Immature natural killer cell (primary cell): ENCODE measurements at places on chromosomes 2 and 18.

DNA sequence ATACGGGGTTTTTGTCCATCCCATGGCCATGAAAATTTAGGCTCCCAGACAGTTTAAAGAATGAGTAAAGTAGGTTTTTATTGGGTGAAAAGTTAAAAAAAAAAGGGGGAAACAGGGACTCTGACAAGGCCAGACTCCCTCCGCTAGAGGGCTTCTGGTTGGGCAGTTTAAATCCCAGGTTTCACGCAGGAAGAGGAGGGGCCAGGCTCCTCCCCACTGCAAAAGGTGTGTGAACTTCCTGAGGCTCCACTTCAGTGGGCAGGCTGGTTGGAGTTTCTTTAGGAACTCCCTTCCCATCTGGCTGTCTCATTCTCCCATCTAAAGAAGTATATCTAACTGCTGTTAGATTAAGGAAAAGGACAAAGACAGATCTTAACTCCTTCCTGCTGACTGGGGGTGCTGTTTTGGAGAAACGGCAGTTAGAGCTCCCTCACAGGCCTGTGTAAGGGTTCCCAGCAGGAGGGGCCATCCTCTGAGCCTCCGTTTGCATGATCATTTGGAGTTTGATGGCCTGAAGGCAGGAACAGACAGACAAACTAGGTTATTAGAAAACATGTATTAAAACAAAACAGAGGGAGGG, 1160.7 kb downstream of the CNTNAP5 start:
- DNase-seq: no peak

GRCh38 chr2:33214857-33215256, 261.6 kb upstream of the RASGRP3 start:
- no peak for DNase-seq

DNA sequence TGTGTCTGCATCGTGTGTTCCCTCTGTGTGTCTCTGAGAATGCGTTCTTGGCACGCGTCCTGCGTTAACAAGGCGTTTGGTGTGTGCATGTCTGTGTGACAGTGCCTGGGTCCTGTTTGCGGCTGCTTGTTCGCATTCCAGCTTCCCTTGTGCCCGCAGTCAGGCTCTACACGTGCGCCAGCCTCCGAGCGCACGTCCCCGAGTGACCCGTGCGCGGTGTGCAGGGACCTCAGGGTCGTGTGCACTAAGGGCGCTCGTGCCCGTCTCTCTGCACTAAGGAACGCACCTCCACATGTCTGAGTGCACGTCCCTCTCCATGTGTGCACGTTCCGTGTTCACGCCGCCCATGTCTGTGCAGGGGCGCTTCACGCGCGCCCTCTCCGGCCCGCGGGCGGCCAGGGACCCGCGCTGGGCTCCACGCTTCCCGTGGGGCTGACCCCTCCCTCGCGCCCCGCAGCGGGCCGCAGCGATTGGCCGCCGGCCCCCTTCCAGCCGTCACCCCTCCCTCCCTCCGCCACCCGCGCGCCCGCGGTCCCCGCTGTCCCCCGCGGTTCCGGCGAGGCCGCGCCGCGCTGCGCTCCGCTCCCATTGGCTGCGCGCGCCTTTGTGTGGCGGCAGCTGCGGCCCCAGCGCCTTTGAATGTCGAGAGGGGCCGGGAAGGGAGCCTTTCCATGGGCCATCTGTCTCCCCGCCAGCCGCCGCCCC, 229.4 kb downstream of the HAUS1 start:
- DNase-seq: peak; percentile 72

- no peak for DNase-seq
Observed at GRCh38 chr18:56076723-56077122, 488.7 kb upstream of the TCF4 start.

GRCh38 chr2:37906131-37906530, 19.0 kb upstream of the RMDN2 start:
- DNase-seq: no peak

DNA sequence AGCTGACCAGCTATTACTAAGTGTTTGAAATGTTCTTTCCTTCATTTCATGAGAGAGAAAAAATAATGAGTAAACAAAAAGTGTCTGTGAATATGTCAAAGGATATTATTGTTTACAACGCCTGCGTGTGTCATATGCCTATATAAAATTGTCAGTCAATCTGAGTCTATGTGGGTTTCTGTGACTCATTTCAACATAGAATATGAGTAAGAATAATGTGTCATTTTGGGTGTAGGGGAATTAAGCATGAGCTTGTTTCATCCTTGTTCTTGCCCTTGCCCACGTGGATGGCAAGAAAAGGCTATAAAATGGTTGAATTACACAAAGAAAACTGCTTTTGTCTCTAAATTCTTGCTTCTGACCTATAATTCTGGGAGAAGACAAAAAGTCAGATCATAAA, 466.0 kb downstream of the PTH2R start:
- no peak for DNase-seq

DNA sequence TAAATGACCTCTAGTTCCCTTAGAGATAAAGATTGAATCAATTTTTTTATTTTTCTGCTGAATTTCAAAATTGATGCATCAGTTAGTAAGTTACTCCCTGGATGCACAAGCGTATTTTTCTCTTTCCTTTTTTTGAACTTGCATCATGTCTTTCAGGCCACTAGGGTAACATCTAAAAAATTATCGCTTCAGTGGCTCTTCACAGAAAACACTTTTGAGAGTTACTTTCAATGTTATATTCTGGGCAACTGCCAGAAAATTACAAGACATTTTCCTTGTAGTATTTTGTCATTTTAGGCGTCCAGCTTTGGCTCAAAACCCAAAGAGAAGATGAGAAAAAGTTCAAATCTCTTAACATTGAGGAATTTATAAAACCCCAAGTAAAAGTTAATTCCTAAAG, 59.8 kb downstream of the DSEL start:
- DNase-seq: no peak

GRCh38 chr2:219727771-219728429, 100.5 kb downstream of the SLC4A3 start:
- DNase-seq: no peak

- no peak for DNase-seq
Observed at GRCh38 chr18:9868857-9869714, 16.7 kb upstream of the TXNDC2 start.

DNA sequence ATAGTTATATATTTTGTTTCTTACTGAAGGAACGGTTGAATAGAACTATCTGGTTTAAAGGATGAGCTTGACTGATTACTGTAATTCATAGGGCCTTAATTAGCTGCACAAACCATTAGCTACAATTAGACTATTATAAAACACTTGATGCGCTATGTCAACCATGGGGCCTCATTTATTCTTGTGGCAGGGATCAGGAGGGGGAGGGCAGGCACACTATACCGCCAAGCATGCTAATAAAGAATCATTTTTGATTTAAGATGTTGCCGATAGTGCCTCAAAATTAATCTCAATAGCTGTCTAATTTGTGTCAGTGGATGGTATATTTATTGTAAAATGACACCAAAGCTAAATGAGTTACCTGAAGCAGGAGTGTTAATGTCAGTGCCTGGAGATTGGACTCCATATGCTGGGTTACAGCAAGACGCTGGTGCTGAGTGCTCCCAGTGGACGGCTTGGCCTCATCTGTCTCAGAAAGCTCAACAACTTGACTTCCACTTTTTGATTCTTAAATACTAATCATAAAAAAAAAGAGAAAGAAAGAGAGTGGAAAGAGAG, 1007.0 kb upstream of the CELF4 start:
- no peak for DNase-seq

- DNase-seq: no peak
Observed at GRCh38 chr2:45047301-45047700, 38.0 kb upstream of the SIX2 start.

DNA sequence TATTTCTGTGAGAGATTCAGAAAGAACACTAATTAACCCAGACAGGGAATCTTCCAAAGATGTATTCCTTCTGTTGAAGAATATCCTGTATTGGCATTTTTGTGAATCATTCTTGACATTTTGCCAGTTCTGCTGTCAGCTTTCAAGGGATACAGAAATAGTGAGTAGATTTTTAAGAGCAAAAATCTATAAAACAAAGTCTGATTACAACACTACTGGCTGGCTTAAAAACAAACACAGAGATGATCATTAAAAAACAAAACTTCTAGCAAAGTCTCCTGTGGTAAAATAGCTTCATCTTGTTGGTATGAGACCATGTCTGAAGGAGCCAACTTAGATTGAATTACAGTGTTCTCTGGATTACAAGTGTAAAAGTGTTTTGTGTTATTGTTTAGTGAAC, 866.3 kb upstream of the KLHL29 start:
- DNase-seq: no peak

DNA sequence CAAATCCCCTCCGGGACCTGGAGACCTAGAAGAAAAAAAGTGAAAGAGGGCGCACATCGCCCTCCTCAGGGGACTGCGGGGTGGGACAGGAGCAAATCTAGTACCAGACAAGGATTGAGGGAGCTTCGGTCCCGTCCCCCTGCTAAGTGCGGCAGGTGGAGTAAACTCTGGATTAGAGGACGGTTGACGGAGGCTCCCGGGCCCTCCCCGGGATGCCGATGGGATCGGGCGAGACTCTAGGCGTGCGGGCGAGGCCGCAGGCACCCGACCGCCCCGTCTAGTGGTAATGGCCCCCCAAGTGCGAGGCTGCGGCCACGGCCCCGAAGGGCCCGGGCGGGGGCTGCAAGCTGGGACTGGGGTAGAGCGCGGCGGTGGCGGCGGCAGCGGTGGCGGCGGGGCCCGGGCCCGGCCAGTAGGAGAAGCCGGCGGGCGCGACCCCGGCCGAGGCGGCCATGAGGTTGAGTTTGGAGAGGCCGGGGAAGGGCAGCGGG, 3.5 kb downstream of the FEV start:
- no peak for DNase-seq

DNA sequence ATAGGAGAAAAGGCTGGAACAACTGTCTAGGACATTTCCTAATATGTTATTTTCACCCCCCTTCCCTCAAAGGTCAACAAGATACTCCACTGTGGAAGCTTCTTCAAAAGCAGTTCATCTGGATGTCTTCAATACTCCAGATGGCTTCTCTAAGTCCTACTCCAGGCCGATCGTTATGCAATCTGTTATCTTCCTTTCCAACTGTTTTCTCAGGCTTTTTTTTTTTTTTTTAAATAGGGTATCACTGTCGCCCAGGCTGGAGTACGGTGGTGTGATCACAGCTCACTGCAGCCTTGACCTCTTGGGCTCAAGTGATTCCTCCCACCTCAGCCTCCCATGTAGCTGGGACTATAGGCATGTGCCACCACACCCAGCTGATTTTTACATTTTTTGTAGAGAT, 26.3 kb downstream of the ATP8B1 start:
- no peak for DNase-seq

DNA sequence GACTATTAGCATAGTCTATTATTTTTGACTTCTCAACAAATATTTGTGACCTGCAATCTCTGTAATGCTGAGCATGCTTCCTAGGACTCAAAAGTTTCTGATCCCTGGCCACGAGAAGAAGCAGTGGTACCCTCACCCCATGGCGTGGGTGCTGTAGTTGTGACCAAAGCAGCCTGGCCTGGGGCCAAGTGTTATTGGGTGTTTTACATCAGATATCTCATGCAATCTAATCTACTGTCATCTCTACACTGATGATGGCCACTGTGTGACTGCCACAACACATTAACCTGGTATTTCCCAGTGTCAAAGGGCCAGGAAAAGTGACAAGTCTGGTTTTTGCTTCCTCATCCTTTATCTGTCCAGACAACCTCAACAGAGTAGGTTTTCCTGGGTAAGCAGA, 80.8 kb upstream of the WIPF1 start:
- no peak for DNase-seq

DNA sequence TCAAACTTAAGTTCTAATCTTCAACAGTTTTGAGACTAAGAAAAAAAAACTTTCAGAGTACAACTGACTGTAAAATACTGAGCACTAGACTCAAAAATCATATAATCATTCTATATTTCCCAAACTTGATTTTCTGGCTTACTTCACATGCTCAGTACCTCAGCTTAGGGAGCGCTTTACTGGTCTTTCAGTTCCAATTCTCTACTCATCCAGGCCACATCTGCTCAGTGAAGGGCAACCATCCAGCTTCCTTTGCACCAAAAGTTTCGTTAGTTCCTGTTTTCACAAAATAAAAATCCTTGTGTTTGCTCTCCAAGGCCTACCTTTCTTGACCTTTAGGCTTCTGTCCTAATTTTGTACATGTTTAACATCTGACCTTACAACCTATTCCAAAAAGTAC, 287.6 kb upstream of the LRRTM1 start:
- DNase-seq: no peak

- DNase-seq: no peak
Observed at GRCh38 chr2:206471524-206472062, 28.3 kb downstream of the ADAM23 start.

GRCh38 chr18:40692871-40693270, 1262.2 kb upstream of the PIK3C3 start:
- no peak for DNase-seq

DNA sequence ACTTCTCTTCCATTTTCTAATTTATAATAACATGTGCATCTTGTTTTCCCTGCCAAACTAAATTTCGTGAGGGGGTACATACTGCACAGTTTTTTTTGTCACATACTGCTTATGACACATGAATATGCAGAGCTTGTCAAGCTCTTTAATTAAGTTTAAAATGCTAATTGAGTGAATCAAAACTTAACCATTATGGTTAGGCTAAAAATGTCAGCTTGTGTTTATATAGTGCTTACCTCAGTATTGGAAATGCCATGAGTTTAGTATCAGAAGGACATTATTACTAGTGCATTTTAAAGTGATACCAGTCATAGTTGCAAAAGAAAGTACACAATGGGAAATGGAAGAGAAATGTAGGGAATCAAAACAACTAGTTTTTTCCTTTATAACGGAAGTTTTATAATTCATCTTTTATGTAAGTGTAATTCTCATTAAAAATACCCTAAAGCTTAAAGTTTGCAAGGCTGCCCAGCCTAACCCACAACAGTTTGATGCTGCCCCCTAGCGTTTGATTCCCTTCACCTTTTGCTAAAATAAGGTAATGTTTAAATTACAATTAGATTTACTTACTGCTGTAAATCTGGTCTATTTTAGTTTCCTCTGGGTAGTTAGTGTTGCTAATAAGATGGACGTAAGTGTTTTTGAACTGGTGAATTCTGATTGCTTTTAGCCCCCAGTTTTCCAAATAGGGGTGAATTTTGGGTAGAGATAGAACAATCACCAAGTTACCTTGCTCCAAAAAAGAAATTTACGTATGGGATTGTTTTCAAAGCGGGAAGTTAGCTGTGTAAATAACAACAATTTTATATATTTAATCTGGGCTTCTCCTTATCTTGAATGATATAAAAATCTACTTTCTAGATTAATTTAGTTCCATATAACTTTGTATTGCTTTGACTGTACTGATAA, 3.2 kb downstream of the SLC39A10 start:
- peak; percentile 74 for DNase-seq

DNA sequence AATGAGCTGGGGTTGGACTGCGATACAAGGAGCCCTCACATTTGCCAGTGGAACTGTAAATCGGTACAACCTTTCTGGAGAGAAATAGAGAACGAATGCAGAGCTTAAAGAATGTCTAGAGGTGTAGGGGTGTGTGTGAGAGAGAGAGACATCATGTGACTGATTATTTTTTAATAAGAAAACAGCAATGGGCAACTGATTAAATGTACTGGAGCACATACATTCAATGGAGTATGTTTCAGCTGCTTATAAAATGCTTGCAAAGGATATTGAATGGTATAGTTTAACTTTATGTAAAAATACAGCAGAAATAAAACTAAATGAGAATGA, 391 bp upstream of the TMEM17 start:
- DNase-seq: no peak

GRCh38 chr2:30283931-30284565, 52.7 kb downstream of the LBH start:
- DNase-seq: no peak
